ENCODE measurements at places on chromosomes 7 and 10.

GRCh38 chr7:151925446-151926335, 30.6 kb upstream of the GALNTL5 start:
- DNase-seq: peak; percentile 94

DNA sequence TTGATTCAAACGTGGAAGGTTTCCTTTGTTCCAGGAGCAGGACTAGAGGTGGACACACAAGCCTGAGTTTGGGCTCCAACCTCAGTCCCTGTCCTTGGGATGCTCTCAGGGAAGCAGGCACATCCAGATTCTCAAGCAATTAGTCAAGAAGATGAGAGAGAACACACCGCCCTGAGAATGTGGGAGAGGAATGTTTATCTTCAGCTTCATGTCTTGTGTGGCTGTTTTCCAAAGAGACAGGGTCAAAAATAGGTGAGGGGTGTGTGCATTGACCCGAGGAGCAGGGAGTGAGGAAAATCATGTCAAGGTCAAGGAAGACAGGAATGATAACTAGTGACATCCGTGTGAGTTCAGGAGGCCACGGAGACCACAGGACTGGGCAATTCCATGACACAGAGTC, 472.2 kb upstream of the C7orf33 start:
- DNase-seq: no peak

DNA sequence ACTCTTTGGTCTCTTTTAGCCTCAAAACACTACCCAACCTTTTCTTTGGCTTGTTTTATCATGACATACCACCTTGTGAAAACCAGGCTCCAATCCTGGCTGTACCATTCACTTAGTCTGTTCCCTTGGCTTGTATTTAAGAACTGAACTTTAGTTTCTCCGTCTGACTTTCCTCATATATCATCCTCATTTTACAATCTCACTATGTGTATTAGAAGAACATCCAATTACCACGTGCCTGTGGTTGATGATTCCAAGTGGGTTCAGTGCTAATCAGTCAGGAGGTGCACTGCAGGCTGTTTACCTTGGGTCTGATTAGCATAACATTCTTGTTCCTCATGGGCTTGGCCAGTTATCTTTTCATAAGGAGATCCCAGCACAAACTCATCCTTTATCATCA, 144.8 kb upstream of the KLF14 start:
- DNase-seq: no peak

- no peak for DNase-seq
Measured at GRCh38 chr10:13310518-13311176, 10.8 kb upstream of the PHYH start.

- no peak for DNase-seq
Measured at GRCh38 chr7:137757146-137757925, 89.4 kb downstream of the DGKI start.

- DNase-seq: no peak
Measured at GRCh38 chr10:99232360-99232999, 3.2 kb downstream of the HPSE2 start.

- DNase-seq: no peak
Measured at GRCh38 chr10:126948355-126949160, 43.3 kb downstream of the DOCK1 start.

DNA sequence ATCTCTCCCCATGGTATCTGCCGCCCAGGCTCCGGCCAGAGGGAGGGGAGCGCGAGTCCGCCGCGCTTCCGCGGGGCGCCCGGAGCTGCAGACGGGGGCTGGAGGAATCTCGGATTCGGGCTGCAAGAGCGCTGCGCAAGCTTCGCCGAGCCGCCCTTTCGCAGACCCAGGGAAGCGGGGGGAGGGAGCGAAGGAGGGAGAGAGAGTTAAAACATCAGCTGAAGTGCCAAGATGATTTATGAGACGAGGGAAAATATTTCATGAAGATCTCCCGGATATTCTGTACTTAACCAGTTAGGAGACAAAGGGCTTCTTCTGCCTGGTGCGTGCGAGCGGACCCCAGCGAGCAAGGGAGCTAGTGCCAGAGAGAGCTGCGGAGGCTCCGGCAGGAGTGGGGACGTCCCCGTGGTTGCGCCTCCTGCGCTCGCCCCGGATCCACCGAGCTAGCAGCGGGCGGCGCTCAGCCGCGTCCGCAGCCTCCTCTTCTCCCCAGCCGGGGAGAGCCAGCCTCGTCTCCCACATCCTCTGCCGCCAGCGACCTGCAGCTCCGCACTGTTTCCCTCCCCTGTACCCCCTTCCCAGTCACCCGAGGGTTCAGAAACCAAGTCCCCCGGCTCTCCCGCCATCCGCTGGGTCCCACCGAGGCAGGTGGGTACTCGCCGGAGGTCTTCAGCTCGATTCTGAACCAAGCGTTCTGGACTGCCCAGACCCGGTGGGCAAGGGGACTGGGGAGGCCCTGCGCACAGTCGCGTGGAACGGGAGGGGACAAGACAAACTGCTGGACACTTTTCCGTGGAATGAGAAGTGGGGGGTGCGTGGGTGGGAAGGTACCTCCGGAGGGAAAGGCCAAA, 1.0 kb upstream of the PAX2 start:
- no peak for DNase-seq

GRCh38 chr7:24755541-24756407, 1.5 kb downstream of the GSDME start:
- no peak for DNase-seq

DNA sequence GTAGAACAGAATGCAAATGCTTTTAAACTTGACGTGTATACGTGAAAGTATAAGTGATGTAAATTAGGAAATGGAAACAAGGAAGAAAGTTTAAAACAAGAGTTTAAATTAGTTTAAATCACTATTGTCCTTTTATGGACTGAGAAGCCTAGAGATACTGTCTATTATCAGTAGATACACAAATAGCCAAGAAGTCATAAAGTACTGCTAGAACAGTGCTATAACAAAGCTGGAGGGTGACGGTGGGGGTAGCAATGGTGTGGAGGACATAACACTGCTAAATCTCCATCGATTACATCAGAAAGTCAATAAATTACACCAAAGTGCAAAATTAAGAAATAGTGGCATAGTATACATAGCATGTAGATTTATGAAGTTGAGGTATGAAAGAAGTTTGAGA, 50.1 kb upstream of the CAV2 start:
- DNase-seq: no peak

DNA sequence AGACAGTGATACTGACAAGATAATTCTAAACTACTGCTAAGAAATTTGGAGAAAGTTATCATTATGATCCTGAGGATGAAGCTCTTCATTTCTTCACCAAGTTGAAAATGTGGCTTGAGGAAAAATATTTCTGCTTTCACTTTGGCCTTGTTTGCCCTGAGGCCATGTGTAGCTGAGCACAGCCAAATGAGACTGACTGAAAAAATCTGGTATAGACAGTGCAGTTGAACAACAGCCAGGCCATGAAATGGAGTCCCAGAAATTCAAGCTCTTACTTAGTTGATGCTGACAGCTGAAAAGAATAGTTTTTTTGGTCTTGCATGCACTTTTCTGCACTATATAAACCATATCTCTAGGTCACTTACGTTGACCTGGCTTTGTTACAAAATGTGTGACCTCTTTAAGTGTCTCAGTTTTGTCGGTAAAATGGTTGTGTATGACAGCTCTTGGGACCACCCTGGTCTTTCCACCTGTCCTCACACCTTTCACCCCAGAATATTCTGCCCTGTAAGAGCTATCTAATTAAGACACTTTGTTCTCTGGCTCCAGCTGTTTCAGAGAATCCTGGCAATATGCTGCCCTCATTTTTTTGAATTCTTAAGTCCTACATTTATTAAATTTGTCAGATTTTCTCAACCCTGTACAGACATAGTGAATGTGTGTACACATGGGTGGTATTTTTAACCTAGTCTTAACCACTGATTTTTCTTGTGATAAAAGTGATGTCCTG, 91.3 kb downstream of the CD36 start:
- DNase-seq: no peak

DNA sequence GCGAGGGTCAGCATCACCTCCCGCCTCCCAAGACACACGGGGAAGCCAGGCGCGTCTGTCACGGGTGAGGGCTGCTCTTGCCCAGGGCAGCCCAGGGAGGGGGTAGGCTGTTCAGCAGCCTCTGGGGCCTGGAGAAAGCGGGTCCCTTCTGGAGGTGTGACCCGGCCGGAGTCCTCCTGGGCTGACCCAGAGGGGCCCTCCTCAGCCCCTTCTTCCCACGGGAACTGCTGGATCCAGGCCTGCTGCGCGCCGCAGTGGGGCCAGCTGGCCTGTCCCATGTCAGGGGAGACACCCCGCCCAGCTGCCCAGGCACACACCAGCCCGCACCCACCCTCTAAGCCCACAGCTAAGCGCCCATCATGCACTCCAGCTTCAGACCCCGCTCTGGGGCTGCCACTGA, 41.8 kb downstream of the INSIG1 start:
- no peak for DNase-seq

- DNase-seq: no peak
Measured at GRCh38 chr10:62811159-62811875, 4.8 kb downstream of the EGR2 start.

GRCh38 chr7:47231627-47232026, 350.3 kb downstream of the TNS3 start:
- DNase-seq: no peak

GRCh38 chr10:73493781-73494180, 2.0 kb downstream of the PPP3CB start:
- DNase-seq: no peak

- DNase-seq: no peak
Measured at GRCh38 chr10:24344279-24344678, 135.3 kb downstream of the KIAA1217 start.

GRCh38 chr7:25611196-25611595, 382.9 kb upstream of the NPVF start:
- DNase-seq: no peak

All from bone marrow (tissue), 2 donors.